ENCODE measurements at places on chromosomes 13 and 19.

GRCh38 chr13:29752175-29752574 is 98.2 kb downstream of the UBL3 start:
- no peak for DNase-seq

GRCh38 chr13:56670563-56670962 is 470.2 kb upstream of the PRR20A start:
- DNase-seq, result no peak

DNA sequence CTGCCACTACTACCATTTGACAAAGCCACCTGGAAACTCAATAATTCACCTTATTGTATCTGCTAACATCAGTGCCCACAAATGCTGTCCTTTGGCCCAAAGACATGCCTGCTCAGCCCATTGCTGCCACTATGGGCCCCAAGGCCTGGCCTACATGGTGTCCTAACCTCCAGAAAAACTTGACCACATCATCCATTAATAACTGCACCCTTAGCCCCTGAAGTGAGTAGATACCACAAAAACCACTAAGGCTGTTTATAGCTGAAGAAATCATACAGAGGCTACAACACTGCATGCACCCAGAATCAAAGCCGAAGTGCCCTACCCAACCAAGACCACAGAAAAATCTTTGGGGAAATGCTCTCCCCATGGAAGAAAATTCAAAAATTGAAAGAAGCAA is 932.8 kb upstream of the SLITRK6 start:
- DNase-seq, result no peak

DNA sequence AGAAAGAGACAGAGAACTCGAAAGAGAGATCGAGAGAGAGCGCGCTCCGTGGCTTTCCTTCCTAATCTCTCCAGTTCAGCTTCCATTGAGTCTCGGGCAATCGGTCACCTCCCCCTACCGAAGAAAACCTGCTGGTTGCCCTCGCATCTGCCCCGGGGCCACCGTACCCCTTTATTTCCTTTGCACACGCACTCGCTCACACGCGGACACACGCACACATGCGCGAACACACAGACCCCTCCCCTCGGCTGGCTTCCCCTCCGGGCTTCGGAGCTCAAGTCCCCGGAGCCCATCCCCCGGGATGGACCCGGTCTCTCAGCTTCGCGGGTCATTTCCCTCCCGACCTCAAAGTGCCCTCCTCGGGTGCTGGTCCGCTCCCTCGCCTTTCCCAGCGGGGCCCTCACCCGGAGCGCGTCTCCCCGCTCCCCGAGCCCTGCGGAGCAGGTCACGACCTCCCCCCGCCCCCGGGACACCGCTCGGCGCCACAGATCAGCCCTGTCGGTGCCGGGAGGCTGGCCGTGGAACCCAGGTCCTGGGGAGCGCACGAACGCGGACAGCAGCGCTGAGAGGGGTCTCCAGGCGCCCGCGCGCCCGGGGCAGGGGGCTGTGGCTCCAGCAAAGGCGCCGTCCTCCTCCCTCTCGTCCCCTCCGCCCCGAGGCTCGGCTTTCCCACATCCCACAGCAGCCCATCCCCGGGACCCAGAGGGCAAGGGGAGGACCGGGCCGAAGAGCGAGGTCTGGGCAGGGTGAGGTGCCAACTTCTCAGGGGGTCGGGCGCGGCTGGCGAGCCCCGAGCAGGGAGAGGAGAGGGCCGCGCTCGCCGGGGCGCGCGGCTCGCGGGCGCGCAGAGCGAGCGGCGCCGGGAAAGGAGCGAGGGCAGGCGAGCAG is 1.8 kb downstream of the DACH1 start:
- no peak for DNase-seq

GRCh38 chr13:23770973-23771372 is 118.2 kb downstream of the MIPEP start:
- DNase-seq, result no peak

DNA sequence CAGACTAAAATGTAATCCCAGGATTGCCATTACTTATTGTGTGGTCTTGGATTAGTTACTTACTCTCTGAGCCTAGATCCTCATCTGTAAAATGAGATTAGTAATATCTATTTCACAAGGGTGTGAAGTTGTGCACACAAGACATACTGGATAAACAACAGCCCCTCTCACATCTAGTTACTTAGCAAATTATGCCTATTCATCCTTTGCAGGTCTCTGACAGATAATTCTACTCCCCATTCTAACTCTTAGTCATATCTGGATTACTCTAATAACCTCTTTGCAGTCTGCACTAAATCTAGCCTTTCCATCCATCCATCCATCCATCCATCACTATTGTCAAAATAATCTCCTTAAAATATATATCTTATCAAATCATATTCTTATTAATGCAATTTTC is 12.4 kb downstream of the MTRF1 start:
- no peak for DNase-seq

DNA sequence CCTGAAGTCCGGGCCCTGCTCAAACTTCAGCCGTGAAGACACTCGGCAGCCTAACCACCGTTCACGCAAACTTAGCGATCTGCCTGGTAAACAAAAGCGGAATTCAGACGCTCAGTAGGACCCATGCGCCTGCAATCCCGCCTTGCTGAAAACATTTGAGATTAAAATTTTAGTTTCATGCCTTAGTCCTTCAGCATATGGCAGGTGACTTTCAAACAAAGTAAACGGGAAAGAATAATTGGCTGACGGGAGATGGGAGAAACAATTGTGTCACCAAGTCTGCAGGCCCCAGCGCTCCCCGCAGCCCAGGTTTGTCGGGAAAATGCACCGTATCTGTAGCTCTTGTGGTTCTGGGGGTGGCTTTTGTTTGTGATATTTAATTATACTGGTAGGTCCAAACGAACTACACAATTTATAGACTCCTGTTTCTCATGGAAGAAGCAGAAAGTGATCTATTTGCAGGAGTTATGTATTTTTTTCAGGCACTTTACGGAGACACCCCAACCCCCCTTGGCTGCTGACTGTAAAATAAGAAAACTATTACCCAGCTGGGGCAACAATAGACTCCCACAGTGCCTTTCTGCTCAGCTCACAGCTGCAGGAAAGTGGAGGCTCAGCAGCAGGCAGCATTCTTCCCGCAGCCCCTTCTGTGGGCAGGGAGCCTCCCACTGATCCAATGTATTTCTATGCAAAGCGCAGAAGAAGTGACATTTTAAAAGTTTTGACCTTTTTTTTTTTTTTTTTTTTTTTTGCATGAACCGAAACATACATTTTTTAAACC is 94.8 kb downstream of the SOX1 start:
- DNase-seq, result peak; percentile 83

DNA sequence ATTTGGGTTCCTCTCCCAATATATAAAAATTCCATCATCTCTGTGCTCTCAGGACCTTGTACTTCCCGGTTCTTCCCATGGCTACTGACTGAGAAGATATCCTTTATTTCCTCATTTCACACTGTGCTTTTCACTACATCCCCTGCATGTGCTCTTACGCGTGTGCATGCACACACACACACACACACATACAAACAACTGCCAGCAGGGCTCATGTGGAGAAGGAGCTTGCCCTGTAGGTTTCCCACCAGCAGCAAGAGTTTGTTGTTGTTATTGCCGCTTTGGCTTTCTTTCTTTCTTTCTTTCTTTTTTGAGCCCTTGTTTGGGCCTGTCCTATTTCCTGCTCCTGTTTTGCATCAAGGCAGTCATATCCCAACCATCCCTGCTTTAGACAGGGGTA is 43.6 kb downstream of the TEX26 start:
- DNase-seq, result no peak

- DNase-seq, result peak; percentile 91
Measured at GRCh38 chr19:33419788-33420130, 46.2 kb downstream of the CEBPG start.

GRCh38 chr13:27791901-27792392 is 336 bp upstream of the GSX1 start:
- no peak for DNase-seq

DNA sequence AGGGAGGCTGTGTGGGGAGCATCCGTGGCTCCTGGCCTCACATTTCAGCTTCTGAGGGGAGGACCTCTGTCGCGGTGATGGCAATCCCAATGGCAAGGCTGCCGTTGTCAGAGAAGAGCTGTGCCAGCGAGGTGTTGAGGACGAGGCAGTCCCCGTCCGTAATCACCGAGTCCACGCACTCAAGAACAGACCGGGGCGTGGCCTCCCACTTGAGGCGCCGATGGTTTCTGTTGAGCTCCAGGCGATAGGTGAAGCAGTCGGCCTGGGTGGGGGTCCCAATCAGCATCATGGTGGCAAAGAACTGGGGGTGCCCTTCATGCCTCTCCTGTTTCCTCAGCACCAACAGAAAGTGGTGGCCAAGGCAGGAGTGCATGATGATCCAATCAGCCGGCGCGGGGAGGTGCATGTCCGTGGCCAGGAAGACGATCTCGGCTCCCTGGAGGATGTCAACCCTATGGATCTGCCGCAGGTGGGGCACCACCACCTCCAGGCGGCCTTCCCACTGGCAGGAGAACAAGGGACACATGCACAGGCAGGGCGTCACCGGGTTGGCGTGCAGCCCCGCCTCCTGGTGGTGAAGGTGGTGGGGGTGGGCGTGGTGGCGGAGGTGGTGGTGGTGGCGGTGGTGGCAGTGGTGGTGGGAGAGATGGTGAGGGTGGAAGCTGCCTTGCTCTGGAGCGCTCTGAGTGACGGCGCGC is 68.1 kb downstream of the SIAH3 start:
- DNase-seq, result no peak
